ENCODE measurements at places on chromosomes 6 and 20.

DNA sequence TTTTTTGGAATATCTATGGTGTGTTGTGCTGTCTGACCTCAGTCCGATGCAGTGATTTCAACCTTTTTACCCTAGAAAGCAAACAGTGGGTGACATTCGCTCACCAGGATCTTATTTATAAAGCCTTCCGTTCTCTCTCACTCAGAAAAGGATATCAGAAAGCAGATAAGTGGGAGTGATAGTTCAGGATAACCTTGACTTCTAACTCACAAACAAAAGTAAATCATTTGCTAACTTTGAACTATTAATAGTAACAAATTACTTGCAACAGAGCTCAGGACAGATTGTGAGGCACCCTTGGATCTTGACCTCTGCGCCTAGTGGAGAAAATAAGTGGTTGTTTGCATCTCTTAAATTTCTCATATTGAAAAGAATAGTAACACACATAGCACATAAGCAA lies 637.1 kb upstream of the CITED2 start:
- DNase-seq: no peak

- no peak for DNase-seq
Measured at GRCh38 chr20:32647606-32648005, 26.1 kb downstream of the C20orf203 start.

GRCh38 chr6:16419636-16420336 lies 181.4 kb downstream of the GMPR start:
- no peak for DNase-seq

GRCh38 chr20:53149890-53150205 lies 177.7 kb downstream of the TSHZ2 start:
- no peak for DNase-seq

DNA sequence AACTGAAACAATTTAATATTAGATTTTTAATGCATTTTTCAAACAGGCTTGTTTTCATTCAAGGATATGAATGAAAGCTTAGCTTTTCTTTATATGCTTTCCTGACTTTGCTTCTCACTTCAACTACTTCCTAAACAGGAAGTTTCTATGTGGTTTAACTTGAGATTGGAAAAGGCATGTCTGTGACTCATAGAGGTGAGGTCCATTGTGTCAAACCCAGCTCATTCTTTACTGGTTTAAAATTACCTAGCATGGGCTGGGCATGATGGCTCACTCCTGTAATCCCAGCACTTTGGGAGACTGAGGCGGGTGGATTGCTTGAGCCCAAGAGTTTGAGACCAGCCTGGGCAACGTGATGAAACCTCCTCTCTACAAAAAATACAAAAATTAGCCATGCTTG lies 34.4 kb downstream of the EFHC1 start:
- peak; percentile 20 for DNase-seq

DNA sequence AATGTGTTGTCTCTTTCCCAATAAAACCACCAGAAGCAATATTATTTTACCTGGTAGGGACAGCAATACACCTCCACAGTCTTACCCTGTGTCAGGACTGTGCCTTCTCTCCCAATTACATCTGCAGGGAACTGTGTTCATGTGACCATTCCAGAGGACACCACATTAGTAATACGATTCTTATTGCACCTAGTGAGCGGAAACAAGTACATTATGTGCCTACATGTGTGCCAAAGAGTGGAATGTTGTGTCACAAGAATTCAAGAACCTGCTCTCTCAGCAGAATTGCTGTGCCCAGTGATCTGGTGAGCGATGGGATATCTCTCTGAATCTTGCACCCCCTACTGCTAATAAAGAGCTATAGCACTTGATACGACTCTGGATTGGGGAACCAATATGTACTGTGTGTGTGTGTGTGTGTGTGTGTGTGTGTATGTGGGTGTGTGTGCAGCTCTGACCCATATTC lies 57.4 kb upstream of the FOXC1 start:
- DNase-seq: peak; percentile 61

DNA sequence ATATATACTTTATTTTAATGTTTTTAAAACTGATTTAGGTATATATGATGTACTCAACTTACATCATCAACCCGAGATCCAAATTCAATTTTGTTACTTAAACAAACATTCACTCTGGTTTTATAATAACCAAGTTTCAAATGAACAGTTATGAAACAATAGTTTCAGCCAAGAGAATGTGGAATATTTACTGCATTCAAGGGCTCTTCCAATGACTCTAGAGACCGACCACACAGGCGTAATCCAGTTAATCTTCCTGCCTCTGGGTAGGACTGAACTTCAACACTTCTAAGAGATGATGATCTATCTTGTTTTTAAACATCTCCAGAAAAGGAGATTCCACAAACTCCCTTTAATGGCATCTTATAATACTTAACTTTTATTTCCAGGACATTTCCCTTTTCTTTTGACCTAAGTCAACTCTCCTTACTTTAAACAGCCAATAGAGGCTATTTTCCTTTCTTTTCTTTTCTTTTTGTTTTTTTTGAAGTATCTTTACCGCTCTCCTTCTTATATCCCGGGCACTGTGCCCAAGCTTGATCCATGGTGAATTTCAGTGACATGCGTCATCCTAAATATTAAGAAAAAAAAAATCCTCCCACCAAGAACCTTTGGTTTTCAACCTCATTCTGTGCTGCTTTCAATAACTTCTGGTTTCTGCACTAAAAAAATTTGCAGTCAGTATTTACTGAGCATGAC lies 110.1 kb downstream of the KIF13A start:
- peak; percentile 61 for DNase-seq

DNA sequence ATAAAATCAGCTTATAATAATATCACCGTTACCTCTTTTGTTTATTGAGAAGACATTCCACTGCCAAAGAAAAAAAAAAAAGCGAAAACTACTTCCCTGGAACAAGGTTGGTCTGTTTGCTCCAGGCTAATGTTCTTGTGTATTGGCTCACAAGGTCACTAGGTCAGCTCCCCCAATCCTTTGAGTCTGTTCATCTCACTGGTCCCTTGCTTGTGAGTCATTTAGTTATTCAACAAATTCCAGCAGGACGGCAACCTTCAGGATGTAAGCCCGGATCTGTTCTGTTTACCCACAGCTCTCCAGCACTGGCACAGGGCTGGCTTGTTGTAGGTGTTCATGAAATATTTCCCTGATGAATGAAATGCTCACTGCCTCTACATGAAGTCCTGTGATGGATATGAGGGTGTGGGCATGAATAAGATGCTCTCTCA lies 3.3 kb downstream of the ARHGAP40 start:
- DNase-seq: peak; percentile 53

Measured in LHCN-M2 (cell line).